Choroid plexus epithelial cell (primary cell): ENCODE measurements at places on chromosomes 13 and 19.
A peak's percentile ranks its signal among the peaks of the same experiment; 100 is the strongest.

- DNase-seq = no peak
Measured at GRCh38 chr13:21964686-21965085, 293.8 kb downstream of the FGF9 start.

- DNase-seq = peak; percentile 87
Measured at GRCh38 chr19:48290771-48291488, 21.0 kb downstream of the ZNF114 start.

DNA sequence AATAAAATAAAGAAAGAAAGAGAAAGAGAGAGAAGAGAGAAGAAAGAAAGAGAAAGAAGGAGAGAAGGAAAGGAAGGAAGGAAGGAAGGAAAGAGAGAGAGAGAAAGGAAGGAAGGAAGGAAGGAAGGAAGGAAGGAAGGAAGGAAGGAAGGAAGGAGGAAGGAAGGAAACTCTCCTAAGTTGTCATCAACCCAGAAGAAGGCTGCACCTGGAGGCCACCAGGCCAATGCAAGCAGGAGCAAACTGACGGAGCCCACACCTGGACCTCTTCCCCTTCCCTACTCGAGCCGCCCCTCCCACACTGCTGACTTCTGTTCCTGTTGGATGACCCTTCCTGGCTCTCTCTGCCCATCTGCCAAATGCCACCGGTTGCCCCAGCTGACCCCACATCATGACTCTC lies 8.7 kb downstream of the ACER1 start:
- DNase-seq = no peak

DNA sequence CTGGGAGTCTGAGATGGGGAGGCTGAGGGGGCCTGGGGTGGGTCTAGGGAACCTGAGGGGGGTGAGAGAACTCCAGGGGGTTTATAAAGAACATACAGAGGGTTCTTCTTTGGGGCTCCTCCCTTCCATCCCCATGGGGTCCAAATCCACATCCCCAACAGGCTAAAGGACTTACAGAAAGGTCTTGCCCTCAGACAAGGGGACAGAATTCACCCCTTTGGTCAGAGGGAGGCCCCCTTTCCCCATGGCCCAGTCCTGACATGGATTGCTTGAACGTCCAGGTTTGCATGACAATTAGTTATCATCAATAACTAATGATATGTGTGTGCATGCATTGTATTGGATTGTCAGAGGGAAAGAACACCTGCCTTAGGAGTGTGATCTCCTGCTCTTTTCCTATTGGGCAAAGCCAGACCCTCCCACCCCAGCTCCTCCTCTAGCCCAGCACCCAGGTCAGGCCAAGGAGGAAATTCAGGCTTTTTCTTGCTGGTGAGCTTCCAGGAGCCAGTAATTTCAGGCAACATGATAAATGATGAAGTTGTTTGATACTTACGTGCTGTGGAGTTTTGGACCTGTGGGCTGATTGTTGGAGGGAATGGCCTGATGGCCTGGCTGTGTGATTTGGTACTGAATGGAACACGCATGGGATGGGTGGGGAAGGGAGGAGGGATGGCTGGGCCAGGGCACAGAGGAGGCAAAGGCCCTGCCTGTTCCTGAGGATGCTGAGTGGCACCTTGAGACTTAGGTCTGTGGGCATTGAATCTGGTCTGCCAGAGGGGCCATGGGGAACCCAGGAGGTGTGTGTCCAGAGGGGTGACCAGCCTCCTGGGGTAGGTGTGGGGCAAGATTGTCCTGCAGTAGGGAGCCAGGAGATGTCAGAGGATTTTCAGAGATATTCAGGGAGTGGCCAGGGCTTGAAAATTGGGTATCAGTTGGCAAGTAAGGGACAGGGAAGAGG lies 1.1 kb downstream of the KLHL26 start:
- no peak for DNase-seq

GRCh38 chr13:31001647-31002046 lies 69.2 kb downstream of the TEX26 start:
- peak; percentile 22 for DNase-seq

DNA sequence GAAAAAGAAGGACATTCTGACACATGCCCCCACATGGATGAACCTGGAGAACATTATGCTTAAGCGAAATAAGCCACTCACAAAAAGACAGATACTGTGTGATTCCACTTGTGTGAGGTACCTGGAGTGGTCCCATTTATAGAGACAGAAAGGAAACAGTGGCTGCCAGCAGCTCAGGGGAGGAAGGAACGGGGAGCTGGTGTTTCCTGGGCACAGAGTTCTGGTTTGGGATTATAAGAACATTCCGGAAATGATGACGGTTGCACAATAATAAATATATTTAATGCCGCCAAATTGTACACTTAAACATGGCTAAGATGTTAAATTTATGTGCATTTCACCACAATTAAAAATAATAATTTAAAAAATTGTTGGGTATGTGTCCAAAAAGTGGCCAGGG lies 33.0 kb downstream of the SERP2 start:
- no peak for DNase-seq

DNA sequence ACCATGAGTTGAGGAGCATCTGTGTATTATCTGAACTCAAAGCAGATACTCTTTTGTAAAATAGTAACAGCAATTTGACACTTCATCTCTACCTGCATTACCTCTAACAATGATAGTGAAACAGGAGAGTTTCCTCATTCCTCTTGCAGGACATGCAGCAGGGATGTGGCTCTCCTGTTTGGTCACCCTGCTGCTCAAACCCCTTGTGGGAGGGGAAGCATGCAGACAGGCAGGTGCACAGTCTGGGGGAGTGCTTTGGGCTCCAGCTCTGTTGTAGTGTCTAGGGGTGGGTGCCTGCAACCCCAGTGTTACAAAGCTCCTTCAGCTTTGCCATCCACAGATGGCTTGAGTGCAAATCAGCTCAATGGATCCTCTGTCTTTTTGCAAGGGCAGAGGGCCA lies 827.6 kb downstream of the DACH1 start:
- DNase-seq = no peak

DNA sequence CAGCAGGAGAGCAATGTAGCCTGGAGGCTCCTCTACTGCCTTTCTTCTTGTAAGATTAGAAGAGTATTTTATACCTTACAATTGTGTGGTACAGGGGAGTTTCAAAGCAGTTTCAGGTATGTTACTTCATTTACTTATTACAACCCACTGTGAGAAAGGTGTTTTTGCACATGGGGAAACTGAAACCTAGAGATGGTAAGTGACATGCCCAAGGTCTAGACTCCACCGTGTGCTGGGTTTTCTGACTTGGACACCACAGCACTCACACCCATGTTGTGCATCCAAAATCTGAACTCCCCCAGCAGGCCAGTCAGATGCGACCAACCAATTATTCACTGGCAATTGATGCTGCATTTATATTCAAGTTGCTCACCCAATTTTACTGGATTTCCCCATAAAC lies 22.8 kb downstream of the ERICH6B start:
- DNase-seq = no peak

DNA sequence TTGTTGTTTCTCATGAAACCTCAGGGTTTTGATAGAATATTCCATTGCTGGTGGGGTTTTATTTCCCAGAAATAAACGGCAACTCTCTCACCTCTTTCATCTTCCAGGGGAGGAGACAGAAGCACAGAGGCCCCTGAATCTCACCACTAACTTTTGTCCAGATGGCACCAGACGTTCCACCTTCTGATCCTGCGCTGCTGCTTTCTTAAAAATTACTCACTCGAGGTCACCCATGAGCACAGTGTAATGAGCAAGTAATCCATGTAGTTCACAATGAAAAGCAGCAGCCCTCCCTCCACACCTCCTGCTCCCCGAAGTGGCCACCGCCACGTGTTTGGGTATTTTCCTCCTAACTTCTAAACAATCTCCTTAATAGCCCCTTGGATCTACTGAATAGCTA lies 51.3 kb downstream of the TEX29 start:
- DNase-seq = no peak

DNA sequence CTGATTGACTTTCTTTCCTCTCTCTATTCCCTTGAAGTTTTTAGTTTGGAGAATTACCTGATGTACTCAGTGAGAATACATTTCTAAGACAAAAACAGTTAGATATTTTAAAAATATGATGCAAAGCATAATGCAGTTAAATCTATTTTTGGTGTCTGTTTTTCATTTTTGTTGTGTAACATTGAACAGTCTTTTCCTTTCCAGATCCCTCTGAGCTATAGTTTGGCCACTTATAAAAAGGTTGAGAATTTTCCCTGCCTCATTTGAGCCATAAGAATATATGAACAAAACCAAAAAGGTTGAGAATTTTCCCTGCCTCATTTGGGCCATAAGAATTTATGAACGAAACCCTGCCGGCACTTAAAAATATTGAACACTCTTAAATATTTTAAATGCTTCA lies 57.0 kb upstream of the IPO5 start:
- DNase-seq = no peak

DNA sequence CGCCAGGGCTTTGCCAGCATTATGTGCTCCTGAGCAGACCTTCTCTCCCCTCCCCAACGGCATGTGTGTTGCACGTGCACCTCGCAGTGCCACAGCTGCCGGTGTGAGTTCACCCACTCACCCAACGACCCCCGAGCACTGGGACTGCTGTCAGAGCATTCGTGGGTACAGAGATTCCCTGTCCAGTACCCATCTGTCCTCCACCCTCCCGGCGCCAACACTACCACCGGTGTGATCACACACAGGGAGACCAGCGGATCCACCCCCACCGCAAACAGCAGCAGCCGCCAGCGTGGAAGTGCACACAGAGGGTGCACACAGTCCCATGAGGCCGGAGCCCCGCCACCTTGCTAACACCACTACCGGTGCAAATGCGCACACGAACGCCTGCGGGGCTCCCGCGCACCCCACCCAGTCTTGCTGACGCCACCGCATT lies 15.9 kb downstream of the LILRA1 start:
- no peak for DNase-seq

- DNase-seq = peak; percentile 13
Measured at GRCh38 chr13:105788530-105788929, 746.9 kb downstream of the EFNB2 start.

- DNase-seq = no peak
Measured at GRCh38 chr13:22114630-22115311, 443.9 kb downstream of the FGF9 start.

GRCh38 chr13:91154558-91155353 lies 192.7 kb upstream of the MIR17HG start:
- peak; percentile 5 for DNase-seq

DNA sequence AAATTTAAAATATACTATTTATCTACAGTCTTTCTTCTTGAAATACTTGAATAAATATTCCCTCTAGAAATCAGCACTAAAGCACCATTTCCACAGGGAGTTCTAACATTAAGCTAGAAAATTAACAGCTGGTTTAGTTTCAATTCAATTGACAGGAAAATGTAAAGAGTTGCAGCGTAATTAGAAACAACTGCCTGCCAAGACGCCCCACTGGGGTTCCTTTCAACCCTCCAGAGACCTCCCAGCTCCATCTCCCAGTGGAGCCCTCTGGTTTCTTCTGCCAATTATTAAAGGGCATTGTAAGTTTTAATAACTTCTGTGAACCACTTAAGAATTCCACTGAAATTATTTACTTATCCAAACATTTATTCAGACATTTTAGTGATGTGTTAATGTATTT lies 4.2 kb downstream of the GJA3 start:
- no peak for DNase-seq

DNA sequence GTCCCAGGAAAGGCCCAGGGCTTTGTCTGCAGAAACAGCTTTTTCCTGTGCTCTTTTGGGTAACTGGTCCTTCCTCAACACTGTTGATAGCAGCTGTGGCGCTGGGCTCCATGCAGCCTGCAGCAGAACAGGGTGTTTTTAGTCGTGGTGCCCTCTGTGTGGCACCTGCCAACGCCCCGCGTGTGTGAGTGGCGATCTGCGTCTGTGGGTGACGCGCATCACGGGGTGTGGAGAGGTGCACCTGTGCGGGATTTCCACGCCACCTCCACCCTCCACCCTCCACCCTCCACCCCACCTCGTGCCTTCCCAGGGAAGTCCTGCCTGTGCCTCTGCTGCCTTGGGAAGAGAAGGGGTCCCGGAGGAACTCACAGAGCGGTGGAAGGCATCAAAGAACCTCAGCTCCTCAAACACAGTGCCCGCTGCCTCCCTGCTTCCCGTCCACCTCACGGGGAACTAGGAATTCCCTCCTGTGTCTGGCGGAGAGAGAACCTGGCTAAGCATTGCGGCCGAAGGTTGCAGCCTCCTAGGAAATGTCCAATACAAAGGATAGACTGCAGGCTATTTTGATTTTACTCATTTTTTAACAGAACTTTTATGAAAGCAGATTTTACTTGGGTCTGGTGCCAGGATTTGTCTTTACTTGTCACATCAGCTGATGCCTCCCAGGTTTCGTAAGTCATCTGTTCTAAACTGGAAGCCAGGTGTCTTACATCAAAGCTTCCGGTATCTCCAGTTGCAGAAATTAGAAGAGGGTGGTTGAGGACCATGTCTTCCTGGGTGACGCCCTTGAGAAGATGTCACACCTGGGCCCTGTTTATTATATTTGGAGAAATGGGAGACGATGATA lies 84.0 kb downstream of the ATP11A start:
- no peak for DNase-seq

- no peak for DNase-seq
Measured at GRCh38 chr13:111577956-111578605, 257.6 kb downstream of the TEX29 start.

DNA sequence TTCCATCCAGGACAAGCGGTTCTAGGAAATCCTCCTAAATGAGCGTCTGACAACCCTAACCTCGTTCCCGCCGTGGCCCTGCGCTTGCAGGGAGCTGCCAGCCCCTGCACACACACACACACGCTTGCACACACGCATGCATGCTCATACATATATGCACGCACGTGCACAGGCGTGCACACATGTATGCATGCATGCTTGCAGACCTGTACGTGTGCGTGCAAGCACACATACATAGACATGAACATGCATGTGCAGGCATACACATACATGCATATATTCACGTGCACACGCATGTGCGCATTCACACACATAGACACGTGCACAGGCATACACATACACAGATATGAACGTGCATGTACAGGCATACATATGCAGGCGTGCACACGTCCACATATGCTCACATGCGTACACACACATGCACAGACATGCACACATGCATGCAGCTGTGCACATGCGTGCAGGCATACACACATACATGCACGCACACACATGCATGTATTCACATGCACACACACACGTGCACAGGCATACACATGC lies 35.6 kb downstream of the SMIM24 start:
- DNase-seq = no peak

DNA sequence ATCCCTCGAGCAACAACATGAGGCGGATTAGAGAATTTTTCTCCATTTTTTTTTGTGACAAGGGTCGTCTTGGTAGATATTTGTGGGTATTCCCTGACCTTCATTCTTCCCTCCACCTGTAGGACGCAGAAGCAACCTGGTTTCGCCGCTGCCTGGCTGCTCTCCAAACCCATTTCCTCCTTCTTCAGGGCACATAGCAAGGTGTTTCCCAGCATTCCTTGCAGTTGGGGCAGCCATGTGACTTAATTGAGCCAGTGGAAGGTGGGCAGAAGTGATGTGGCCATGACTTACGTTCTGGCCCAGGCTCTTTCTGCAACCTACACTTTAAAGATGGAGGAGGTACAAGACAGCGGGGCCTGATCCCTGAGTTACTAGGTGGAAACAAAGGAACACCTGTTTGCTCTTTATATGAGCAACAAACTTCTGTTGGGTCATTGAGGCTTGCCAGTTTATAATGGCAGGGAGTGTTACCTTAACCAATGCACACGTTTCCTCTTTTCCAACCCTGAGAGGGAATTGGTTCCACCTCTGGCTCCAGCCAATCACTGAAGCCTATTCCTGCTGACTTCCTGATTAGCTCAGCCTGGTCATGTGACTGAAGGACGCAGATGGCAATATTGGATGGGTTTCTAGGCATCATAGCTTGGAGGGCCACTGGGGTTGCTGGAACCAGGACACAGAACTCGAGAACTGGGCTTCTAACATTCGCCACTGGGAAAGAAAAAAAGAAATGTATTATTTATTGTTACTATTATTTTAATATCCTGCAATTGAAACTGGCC lies 30.8 kb upstream of the ZNRF4 start:
- no peak for DNase-seq

- DNase-seq = no peak
Measured at GRCh38 chr19:33385956-33386355, 12.4 kb downstream of the CEBPG start.
